ENCODE measurements at places on chromosomes 5 and 9.

DNA sequence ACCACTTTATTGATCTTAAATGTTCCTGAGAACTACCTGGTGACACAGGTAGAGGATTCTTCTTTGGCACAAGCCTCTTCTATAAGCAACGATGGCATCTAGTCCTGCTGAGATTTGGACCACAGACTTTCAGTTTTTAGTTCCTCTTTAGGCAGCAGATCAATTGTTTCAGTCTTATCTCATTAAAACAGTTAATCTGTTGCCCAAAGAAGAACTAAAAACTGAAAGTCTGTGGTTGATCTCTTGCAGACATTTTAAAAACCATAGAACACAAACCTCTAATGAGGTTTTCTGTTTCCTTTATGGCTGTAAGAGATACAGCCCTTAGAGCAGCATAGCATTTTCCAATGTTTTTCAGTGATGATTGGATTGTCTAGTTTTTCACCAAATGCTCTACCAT lies 480.9 kb downstream of the MTRR start:
- no peak for DNase-seq

DNA sequence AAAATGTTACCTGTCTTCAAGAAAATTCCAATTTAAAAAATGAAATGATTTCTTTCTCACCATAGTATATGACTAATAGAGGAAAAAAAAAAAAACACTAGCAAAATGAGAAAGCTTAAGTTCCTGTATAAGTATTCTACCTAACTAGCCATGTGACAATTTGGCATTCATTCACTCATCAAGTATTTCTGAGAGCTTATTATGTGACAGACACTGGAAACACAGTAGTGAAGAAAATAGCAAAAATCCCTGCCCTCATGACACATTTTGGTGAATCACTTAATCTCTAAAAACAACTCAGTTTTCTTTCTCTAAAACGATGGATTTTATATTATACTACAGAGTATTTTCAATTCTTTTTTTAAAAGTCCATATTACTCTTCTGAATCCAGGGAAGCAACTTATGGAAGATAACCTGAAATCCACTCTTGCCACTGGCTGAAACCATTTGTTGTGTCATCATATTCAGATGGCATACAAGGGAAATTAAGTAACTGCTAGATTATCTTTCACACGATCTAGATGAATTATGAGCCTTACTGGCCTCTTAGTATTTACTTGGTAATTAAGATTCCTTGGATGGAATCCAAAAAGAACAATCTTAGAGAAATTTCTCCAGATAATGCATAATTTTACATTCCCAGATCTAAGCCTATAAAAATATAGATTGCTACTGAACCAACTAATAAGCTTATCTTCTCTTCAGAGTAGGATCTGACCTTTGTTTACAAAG lies 5.5 kb downstream of the PTBP3 start:
- no peak for DNase-seq

- DNase-seq: no peak
These were observed 4.8 kb downstream of the ATP6V1G1 start for GRCh38 chr9:114592356-114592755.

- no peak for DNase-seq
These were observed 30.5 kb downstream of the ADAMTS2 start for GRCh38 chr5:179314606-179315355.

DNA sequence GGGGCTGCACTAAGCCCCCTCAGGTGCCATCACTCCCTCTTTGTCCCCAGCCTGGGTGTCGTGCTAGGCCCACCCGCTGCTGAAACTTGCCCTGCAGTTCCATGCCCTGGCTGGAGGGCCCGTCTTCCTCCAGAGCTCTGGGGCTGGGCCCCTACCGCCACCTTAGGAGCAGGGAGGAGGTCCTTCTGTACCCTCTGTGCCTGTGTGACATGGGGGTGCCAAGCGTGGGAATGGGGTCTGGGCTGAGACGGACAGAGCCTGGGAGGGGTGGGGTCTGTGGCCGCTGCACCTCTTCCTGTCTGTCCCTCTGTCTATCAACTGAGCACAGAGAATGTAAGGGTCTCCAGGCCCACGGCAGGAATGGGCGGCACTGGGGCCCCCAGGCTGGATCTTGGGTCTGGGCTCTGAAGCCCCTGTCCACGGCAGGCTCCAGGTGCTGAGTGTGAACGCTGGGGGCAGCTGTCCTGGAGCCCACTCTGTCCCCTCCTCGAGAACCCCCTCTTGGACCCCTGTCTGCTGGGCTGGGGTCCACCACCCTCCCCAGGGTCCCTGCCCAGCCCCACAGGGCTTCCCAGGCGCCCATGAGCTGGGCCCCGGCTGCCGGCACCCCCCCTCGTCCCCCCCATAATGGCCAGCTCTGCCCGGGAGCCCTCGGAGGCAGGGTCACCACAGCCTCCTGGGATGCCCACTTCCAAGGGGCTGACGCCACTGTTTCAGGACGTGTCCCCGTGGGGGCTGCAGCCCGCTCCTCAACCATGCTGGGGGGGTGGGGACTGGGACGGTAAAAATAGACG lies 15.8 kb upstream of the NRARP start:
- DNase-seq: no peak

GRCh38 chr9:85067792-85068191 lies 398.3 kb downstream of the NTRK2 start:
- no peak for DNase-seq

DNA sequence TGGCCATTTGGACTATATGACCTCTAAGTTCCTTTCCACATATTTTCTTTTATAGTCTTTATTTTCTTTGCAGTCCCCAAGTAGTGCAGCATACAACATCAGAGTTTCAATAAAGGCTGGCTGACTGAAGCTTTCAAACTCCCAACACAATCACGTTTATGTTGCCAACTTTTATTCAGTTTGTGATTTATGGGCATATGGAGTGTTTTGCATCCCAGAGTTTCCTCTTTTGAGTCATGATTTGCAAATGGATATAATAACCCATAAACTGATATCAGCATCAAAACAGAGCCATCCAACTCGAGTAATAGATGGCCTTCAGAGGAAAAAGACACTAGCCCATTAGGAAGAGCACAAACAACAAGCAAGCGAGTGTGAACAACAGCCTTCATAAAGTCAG lies 414.0 kb downstream of the ELAVL2 start:
- no peak for DNase-seq

DNA sequence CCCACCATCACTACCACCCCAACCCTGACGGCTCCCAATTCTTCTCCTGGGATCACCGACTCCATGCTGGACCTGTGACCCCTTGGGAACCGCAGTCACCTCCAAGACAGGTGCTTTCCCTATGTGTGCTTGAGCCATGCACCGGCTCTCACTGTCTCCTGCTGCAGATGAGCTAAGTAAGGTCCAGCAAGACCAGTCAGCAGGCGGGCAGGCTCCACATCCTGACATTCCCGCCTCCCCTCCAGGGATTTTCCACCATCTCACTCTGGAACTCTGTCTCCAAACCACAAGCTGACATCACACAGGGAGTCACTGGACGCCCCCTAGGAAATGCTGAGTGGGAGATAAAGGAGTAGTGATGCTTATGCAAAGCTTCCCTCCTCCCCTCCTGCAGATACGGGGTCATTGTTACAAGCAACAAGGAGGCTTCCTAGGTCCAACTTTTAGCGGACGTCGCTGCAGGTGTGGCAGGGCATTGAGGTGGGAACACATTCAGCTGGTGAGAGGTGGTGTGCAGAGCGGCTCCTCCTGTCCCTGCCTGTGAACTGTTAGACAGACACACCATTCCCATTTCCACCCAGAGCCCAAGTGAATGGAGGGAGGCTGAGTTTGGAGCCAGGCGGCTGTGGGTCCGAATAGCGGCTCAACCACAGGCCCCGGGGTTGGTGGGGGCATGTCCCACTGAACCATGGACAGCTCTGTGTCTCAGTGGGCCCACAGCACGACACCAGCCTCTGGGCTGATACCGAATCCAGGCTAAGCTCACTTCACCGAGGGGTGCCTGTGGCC lies 129.2 kb upstream of the PHYKPL start:
- no peak for DNase-seq

GRCh38 chr9:128550226-128550625 lies 2.2 kb upstream of the SPTAN1 start:
- DNase-seq: no peak

GRCh38 chr9:123434619-123435240 lies 78.7 kb downstream of the CRB2 start:
- no peak for DNase-seq

GRCh38 chr9:91727316-91727861 lies 222.6 kb downstream of the ROR2 start:
- DNase-seq: peak; percentile 15

DNA sequence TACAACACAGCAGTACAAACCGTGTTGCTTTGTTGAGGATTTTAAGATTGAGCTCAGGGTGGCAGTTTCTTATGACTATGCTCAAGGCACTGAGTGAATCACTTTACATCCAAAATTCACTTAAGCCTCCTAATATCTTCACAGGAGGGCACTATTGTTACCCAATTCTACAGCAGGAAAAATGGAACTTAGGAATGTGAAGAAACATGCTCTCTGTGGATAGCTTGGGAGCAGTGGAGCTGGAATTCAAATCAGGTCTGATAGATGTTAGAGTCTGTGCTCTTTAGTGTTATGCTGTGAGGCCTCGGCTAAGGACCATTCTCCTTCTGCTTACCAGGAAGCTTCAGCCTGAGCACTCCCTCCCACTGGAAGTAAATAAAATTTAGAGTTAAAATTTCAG lies 18.7 kb upstream of the HMHB1 start:
- no peak for DNase-seq

DNA sequence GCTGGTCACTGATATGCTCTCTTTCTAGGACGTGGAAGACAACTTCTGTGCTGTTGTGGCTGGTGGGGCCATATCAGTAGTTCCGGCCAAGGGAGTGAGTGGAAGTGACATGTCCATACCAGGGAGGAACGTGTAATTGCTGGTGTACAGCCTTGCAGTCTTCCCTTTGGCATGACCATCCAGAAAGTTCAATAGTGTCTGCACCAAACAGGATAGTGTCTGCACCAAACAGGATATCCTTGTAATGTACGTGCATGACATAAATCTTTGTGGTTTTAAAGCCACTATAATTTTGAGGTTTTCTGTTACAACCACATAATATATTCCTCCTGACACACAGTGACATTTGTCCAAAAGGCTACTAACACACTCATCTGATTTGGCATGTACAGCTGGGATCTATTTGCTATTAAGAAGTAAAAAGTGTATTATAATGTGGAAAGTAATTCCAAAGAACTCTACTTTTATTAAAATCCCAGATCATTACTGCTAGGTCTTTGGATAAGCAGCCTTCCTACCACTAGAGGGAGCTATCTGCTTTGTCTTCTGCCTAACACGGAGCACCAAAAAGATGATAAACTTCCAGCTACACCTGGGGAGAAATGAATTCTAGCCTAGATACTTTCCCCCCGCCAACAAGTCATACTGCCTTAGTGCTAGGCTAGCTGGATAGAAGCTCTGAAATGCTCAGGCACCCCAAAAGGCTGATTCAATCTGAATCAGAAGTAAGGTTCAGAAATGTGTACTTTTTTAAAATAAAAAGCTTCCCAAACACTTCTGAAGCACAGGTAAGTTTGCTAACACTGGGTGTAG lies 52.7 kb downstream of the RNF145 start:
- DNase-seq: peak; percentile 42

DNA sequence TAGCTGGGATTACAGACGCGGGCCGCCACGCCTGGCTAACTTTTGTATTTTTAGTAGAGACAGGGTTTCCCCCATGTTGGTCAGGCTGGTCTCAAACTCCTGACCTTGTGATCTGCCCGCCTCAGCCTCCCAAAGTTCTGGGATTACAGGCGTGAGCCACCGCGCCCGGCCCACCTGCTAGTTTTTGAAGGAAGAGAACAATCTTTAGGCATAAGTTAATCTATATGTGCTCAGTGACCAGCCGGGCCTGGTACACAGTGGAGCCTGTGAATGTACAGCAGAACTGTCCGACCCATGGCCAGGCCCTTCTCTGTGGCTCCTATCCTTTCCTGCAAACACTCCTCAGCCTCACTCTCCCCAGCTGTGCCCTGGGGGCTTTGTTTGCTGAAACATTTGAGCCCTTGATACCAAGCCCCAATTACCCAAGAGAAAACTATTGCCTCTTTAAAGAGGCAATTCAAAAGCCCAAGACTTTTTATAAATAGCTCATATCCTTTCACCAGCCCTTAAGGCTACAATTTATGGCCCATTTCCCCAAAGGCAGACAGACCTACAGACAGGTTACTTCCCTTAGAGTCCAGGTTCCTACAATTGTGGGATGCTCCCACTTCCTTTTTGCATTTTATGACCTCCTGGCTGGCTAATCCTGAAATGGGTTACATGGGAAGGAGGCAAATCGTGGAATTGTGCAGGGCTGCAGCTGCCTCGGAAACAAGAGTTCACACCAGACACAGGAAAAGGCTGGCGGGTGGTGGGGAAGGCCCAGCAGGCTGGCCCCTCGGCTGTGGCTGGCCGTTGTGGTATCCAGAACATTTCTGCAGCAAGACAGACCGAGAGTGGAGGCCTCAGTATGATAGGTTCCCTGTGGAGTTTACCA lies 37.5 kb downstream of the SPRY4 start:
- no peak for DNase-seq

DNA sequence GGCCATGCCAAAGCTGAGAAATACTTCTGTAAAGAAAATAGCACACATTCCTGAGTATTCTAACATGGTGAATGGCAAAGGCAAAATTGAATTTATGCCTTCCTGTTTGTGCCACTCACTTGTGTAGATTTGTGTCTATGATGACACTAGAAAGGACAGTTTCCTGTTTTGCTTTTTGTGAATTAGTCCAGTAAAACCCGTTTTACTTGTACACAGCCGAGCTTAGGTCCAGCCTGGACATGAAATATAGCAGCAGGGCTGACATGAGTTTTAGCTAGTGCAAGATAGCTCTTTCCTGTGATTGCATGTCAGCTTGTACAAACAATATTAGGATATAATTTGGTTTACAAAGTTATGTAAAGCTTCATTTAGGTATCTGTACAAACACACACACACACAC lies 1891.7 kb upstream of the WWC1 start:
- DNase-seq: no peak

GRCh38 chr5:56808211-56808610 lies 7.1 kb upstream of the MAP3K1 start:
- no peak for DNase-seq

DNA sequence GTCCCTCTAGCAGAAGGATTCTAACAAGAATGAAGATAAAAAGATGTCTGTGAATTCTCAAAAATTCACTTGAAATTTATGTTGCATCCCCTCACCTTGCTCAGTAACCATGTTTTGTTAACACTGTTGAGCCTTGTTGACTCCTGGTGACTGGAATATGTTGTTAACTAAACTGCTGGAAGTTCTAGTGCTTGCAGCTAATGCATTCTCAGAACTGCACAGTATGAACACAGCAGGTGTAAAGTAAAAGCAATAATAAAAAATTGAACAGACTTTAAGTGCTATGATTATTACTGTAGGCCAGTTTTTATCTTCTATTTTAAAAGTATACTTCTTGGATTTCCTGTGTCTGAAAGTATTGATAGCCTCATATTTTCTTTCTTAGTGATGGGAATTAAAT lies 388.7 kb upstream of the PTPRD start:
- no peak for DNase-seq

- DNase-seq: no peak
These were observed 15.8 kb downstream of the MGAT1 start for GRCh38 chr5:180786531-180787398.

GRCh38 chr9:2180704-2181103 lies 165.6 kb downstream of the SMARCA2 start:
- DNase-seq: no peak
